ENCODE measurements at places on chromosomes 7 and 10.

GRCh38 chr10:96236876-96237275 lies 34.5 kb downstream of the BLNK start:
- no peak for DNase-seq

DNA sequence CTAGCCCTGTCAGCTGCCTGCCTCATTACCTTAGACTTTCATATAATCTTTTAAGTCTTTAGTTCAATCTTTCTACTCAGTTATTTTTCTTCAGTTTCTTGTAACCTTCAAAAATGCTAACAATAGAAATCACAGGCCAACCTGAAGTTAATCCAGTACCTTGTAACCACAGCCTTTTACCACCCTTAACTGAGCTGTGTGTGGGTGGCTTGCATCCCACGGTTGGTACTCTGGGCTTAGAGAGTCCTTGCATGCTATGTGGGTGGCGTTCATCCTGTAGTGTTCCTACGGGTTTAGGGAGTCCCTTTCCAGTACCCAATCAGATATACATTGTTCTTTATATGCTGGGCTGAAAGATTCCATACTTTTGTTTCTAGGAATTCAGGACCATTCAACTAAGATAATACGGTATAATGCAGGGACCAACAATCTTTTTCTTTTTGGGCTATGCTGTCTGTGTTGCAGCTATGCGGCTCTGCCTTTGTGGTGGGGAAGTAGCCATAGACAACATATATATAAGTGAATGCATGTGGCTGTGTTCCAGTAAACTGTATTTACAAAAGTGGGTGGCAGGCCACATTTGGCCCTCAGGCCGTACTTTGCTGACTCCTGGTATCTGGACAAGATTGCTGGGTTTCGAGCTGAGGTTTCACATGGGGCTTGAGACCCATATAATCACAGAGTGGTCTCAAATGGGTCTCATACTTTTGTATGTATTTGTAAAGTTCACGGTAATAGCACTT lies 280.8 kb upstream of the LRGUK start:
- DNase-seq, result no peak

DNA sequence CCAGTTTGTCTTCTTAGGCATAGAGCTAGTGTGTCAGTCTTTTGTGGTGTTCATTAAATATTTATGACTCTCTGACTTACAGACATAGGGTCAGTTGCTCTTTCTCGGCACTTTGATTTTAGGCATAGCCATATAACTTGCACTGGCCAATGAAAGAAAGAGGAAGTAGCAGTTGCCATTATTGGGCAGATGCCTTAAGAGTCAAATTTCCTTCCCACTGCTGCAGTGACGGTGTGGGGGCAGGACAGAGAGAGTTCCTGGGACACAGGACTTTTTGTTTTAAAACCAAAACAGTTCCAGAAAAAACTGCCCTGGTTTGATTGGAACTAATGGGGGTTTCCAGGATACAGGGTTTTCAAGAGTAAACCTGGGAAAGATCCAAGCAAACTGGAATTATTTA lies 60.2 kb upstream of the PHF14 start:
- DNase-seq, result no peak

- DNase-seq, result no peak
Observed at GRCh38 chr10:8360365-8360764, 305.9 kb downstream of the GATA3 start.

- no peak for DNase-seq
Observed at GRCh38 chr10:14356921-14357320, 26.2 kb upstream of the FRMD4A start.

DNA sequence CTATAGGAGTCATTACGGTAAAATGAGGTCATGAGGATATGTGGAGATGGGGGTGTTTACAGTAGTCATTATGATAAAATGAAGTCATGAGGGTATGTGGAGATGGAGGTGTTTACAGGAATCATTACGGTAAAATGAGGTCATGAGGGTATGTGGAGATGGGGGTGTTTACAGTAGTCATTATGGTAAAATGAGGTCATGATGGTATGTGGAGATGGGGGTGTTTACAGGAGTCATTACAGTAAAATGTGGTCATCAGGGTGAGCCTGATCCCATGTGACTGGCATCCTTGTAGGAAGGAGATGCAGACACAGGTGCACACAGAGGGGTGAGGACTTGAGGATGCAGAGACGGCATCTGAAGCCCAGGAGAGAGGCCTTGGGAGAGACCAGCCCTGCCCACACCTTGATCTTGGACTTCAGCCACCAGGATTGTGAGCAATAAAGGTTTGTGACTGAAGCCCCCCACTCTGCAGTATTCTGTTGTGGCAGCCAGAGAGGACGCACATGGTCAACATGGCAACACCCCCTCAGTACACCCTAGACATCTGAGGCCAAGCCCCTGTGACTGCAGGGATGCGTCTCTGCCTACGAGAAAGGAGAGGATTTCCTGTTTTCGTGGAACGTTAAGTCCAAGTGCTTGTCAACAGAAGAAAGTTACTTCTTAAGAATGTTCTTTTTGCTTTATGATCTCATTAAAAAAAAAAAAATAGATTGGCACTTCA lies 544.4 kb downstream of the DNAJB6 start:
- DNase-seq, result no peak

DNA sequence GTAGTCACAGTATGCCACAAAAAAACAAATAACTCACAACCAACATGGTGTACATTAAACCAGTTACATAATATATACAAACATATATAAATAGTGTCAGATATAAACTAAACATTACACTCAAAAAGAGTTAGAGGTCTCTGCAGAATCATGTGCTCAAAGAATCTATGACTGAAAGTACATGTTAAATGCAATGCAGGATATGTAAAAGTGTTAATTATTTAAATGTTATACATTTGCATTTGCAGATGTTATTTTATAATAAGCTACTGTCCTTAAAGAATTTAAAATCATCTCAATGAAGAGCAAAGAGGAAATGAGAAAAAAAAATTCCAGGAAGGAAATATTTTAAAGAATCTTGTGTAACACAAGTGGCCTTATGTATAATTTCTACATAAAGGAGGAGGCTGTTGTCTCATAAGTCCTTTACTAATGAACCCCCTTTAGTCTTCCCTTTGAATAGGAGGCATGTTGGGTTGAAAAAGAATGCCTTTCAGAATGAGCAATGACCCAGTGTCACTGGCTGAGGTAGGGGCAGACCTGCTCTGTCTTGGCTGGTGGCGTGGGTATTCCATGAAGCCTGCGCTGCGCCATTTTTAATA lies 148.9 kb downstream of the ITGA8 start:
- DNase-seq, result no peak

GRCh38 chr7:131502810-131503508 lies 53.5 kb downstream of the PODXL start:
- DNase-seq, result no peak

DNA sequence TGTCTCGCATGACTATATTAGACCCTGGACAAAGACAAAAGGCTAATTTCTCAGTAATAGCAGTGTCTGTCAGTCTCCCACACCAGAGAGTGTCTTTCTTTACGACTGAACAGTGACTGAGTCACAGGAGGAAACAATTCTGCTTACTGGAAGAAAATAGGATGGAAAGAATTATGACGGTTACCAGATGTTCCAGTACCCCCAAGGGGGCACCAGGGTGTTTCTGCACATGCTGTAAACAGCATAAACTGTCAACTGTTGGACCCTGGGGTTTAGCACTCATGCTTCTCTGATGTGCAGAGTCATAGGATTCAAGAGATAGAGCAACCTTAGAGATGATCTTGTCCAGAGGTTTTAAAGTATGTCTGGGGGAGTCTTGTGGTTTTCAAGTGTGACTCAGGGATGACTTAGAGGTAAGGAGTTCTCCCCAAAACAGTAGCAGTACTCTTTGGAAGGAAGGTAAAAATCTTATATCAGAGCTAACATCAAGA lies 291.7 kb downstream of the THSD7A start:
- no peak for DNase-seq

GRCh38 chr10:4945766-4946717 lies 17.2 kb upstream of the AKR1C1 start:
- no peak for DNase-seq

DNA sequence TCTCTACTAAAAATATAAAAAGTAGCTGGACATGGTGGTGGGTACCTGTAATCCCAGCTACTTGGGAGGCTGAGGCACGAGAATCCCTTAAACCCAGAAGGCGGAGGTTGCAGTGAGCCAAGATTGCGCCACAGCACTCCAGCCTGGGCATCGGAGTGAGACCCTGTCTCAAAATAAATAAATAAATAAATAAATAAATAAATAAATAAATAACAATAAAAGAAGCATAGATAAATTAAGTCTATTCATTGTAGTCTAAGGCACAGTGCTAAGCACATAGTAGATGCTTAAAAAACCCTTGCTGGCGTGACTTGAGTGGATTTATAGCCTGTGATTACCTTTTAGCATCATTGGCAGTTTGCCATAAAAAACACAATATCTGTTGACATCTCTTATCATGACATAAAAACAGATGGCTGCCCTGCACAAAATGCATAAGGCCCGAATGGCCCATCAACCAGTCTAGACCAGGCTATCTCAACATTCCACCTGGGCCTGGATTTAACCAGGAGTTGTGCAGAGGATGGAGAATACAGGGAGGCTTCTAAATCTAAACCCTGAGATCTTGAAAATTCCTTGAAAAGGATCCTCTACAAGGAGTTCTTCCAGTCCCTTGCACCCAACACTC lies 94.9 kb downstream of the PRLHR start:
- DNase-seq, result no peak

- DNase-seq, result no peak
Observed at GRCh38 chr10:20094226-20094976, 278.2 kb downstream of the PLXDC2 start.

DNA sequence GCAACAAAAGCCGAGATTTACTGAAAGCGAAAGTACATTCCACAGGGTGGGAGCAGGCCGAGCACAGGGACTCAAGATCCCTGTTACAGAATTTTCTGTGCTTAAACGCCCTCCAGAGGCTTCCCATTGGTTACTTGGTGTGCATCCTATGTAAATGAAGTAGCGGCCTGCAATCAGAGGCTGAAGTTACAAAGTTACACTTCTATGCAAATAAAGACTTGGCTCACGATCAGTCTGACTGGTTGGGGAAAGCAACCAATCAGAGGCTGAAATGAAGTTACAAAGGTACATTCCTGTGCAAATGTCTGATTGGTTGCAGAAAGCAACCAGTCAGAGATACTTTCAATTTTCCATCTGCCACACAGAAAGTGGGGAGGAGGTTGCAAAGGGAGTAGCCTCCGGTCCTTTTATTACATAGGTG lies 4.1 kb downstream of the ACBD7 start:
- peak; percentile 89 for DNase-seq

DNA sequence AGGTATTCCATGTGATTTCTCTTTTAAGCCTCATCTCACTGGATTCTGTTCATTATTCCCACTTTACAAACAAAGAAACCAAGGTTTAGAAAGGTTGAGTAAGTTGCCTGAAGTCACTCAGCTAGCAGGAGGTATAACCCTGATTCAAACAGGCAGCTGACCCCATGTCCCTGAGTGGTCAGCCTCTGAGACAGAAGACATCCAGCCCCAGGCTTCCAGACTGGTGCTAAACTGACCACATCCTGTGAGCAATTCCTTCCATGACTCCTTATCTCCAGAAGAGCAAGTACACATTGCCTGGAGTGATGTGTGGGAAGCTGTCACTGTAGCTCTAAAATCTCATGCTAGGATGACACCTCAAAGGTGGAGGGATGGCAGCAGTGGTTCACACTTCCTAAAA lies 3.7 kb downstream of the PLPP4 start:
- DNase-seq, result peak; percentile 23

GRCh38 chr10:119370972-119371703 lies 163.8 kb downstream of the GRK5 start:
- no peak for DNase-seq

DNA sequence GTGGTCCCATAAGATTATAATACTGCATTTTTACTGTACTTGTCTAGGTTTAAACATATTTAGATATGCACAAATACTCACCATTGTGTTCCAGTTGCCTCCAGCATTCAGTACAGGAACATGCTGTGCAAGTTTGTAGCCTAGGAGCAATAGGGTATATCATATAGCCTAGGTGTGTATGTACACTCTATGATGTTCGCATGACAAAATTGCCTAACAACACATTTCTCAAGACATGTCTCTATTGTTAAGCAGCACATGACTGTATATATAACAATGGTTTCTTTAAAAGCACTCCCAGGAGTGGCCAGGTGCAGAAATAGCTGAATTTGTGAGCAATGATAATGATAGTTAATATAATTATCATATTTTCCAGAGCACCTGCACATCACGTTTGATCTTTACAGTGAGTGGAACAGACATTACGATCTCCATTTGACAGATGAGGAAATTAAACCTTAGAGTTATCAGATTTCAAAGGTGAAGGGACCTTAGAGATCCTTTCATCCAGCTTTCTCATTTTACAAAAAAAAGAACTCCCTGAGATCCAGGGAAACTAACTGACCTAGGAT lies 99.2 kb upstream of the PDCD4 start:
- no peak for DNase-seq

DNA sequence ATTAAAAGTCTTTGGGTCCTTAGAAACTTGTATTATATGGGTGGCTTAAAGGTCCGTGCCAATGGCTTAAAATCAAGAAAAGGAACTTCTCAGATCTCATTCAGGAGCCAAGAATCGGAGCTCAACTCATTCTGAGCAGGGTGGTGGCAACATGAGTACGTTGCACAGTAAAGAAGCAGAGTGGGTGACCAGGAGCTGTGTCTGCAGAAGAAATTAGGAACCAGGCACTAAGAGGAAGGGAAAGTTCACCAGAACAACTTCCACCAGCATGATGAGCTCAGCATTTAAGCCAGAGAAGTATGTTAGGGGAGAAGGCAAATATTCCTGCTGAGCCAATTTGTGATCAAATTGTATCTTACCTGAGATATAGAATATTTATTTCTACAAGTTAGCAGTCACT lies 236.0 kb upstream of the NRP1 start:
- DNase-seq, result no peak

DNA sequence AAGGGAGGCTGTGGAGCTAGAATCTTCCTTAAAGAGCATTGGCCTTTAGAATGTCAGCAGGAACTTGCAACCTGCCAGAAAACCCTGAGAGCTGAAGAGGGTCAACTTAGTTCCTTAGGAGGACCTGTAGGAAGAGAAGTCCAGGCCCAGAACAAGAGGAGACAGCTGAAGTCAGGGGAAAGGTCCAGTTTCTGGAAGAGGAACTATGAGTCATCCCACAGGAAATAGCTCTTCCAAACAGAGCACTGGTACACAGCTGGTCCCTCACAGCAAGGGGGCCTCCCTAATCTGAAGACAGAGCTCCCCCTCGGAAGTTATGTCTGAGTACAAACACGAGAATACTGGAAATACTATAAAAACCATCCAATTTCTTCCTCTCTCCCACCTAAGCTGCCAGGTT lies 98.9 kb downstream of the HERPUD2 start:
- peak; percentile 11 for DNase-seq

- no peak for DNase-seq
Observed at GRCh38 chr7:151238924-151239836, 6.9 kb downstream of the CHPF2 start.
